NCI-H2227 treated with DMSO at 0.1 percent for 48 hours (cell line): ENCODE measurements at places on chromosomes 1 and 21.

DNA sequence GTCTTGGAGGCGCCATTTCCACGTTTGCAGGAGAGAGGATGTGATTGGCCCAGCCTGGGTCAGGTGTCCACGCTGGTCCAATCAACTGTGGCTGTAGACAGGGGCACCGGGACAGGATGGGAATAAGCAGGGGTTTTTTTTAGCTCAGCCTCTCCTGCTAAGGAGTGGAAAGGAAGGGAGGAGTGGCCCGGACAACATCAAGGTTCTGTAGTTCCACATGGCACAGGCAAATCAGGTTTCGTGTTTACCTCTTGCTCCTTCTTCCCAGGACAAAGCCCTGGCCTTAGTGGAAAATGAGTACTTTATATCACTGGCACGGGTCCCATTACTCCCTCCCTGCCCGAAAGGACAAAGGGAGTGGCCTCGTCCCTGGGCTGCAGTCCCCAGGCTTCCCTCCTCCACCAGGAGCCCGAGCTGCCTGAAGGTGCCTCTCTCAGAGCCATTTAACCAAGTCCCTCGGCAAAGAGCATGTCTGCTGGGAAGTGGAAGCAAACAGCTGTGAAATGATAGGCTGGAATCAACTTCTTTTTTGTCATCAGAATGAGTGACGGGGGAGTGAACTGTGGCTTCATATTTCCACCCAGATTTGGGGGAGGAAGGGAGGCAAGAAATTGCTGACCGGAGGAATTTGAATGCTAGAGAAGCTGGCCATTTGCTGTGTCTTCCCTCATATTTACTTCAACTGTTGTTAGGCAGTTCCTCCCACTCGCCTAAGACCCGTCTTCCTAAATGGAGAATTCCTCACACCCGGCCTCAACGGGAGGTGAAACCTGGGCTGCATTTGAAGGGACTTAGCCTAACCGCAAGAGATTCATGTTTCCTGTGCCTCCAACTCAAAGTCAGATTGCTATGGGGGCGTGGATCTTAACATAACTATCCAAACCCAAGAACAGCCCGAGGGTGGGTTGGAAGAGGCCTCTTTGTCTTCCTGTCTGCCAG is 84.9 kb upstream of the SLC44A3 start:
- no peak for DNase-seq

DNA sequence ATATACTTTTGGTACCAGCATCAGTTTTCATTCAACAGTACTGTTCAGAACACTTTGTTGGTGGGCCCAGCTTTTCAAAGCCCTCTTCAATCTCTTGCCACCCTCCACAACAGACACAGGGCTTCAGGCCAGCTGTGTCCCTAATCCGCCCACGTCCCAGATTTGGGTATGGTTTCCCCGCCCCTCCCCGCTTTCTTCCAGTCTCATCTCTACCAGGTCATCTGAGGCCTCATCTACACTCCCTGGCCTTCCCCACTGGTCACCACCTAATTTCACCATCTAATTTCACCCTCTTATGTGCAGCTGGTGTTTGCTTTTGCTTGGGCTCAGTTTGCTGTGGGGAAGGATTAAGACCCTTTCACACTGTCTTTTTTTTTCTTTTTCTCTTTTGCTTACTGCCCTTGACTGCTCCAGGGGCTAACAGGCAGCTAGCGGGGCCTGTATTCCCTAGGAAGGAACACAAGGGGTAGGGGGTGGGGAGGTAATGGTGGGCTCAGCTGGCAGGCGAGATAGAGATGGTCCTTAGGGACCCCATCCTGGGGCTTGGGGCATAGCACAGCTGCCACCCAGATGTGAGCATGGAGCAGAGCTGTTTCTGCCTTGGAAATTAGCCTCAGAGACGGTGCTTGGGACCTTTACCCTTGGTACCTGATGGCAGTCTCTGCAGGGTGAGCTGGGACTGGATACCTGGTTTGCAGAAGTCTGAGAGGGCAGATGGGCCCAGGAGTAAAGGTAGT is 3.8 kb upstream of the EPB41 start:
- DNase-seq, result peak; percentile 77

DNA sequence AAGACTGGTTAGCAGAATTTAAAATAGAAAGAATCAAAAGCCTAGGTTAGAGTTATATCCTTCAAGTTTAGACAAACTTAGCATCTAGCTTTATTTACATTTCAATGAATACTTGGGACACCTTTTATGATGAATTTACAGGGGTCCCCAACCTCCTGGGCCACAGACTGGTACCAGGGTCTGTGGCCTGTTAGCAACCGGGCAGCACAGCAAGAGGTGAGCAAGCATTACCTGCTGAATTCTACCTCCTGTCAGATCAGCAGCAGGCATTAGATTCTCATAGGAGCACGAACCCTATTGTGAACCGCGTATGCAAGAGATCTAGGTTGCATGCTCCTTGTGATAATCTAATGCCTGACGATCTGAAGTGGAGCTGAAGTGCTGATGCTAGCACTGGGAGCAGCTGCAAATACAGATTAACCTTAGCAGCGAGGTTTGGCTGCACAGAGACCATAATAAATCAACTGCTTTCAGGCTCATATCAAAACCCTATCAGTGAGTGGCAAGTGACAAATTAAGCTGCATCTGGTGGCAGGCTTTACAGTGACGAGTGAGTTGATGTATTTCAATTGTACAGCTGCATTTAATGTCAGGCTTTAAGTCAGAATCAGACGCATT is 82.0 kb downstream of the UCHL5 start:
- DNase-seq, result no peak

GRCh38 chr1:151443846-151444782 is 15.2 kb downstream of the POGZ start:
- peak; percentile 57 for DNase-seq

DNA sequence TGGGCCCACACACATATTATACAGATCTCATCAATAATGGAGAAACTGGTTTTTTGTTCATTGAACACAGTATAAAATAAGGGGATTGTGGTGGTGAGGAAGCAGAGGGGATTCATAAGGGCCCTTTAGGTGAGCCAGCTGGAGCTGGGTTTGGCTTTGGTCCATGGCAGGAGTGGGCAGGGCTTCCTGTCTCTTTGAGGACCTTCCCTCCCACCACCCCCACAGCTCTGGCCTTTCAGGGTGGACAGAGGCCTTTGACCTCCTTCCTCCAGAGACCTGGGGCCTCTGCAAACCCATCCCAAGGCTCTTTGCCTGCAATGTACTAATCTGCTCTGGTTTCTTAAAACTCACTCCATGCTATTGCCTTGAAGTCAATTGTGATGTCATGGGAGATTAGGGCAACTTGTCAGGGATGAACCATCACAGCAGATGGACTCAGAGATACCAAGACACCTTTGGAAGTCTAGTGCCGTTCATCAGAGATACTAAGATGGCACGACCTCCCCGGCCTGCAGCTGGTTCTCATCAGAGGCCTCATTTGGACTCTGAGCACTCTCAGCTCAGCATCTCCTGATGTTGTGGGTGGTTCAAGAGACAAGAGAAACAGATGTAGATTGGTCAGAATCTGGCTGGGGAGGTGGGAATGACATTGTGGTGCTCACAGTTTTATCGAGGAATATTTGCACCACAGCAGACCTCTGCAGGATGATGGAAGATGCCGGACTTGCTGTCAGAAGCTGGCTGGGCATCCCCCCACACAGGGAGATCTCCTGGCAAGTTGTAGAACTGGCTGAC is 37.9 kb downstream of the LHX4 start:
- no peak for DNase-seq

DNA sequence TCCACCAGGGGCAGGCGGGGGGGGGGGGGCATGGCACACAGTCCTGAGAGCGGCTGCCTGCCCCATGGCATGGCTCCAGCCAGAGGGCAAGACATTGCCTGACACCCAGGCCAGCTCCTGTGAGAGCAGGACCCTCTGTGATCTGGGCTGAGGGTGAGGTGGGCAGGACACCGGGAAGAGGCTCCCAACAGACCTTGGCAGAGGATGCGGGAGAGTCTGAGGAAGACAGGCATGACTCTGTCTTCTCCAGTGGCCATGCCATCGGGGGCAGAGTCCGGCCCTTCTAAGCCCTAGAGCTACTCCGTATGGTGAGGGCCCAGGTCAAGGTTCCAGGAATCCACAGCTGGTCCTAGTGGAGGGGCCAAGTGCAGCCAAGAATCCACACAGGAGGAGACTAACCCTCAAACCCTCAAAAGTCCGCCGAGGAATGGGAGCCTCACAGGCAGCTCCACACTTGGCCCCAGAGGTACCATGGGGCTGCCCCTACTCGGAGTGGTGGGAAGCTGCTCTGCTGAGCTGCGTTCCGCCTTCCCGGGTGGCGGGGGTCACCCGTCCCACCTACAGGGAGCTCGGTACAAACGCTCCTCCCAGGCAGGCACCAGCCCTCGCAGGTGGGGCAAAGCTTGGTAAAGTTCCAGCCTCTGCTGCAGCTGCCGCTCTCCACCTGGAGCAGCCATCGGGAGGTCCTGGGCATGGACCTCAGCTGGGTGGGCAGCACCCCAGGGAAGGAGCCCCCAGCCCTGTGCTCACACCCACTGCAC is 6.5 kb downstream of the ACTRT2 start:
- DNase-seq, result no peak

- DNase-seq, result no peak
Measured at GRCh38 chr1:174788981-174789380, 210.8 kb upstream of the CACYBP start.

DNA sequence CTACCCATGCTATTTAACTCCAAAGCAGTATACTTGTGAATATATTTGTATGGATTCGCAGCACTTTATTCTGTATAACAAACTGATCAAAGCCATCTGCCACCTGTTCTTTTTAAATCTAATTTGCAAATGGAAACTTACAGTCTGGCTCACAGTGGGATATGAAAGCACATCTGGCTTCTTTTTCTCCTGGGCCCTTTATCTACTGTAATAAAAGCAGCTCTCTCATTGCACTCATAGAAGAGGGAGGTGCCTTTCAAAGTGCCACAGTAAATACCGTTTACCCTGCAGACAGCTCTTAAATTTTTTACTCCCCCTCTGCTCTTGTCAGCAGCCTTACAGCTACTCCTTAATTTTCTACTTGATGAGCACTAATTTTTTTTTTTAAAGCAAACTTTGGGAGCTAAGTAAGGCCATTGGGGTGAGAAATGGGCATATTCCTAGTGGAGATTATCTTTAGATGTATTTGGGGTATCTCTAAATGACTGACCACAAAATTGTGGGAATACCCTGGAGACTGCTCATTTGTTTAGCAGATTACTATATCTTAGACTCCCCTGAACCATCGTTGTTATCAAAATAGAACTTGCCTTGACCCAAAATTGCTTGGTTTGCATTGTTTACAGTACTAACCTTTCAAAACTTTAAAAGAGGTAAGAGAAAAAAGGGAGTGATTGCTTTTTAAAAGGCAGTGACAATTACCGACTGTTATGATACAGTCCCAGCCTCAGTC is 110.1 kb downstream of the VPS13D start:
- peak; percentile 74 for DNase-seq

DNA sequence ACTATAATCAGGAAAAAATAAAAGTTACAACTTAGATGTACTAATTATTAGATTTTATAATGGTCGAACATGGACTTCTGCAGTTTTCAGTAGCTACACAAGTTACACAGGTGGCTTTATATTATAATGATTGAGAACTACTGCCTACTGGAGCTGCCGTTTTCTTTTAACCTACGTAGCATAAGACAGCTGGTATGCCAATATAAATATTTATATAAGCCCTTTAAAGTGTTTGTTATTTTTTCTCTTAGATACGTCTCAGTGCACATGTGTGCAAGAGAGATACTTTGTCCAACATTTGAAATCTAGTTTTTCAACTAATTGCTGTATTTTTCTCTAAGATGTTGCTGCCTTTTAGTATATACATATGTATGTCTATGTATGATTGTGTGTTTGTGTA is 42.4 kb downstream of the PDC start:
- DNase-seq, result no peak

GRCh38 chr1:6519935-6520671 is 28.6 kb upstream of the PLEKHG5 start:
- DNase-seq, result peak; percentile 86

DNA sequence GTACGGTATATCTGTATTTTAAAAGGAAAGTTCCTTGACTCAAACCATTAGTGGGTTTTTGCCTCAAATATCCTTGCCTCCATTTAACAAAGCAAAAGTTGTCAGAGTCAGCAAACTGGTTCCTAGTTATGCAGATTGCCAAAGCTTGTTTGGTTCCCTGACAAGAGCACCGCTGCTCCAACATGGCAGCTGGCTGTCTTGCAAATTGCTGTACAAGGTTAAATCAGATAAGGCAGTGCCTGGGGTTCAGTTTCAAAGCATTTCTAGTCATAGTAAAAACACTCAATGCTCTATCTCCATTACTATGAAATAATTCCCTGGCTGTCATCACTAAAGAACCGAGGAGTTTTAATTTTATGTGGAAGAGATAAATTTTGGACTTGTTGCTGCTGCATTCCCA is 11.3 kb upstream of the CFAP107 start:
- no peak for DNase-seq

DNA sequence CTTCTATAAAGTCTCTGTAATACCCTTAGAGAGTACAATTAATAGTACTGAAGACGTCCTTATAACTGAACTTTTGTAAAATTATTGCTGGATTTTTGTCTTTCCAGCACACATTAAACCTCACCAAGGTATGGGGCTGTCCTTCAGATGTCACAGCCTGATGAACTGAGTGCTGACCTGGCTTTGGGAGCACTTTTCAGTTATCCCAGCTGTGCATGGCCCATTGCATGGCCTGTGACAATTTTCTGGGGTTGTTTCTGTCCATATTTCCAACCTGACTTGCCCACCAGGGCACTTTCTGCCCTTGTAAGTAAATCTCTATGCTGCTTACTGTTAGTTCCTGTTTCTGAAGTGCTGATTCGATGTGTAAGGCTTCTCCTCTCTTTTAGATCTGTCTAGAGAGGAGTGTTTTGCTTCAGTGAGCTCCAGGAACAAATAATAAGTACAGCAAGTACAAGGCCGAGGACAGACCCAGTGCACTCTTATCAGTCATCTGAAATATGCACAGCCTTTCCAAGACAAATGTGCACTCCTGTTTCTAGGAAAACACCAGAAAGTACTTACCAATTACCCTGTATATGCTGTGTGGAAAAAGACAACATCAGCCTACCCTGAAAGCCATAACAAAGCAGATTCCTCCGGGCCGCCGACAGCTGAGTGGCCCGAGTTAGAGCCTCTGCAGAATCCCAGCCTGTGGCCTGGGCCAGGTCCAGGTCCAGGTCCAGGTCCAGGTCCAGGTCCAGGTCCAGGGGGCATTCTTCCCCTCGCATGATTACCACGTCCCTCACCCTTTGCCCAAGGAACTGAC is 121.7 kb downstream of the DHRS3 start:
- no peak for DNase-seq

DNA sequence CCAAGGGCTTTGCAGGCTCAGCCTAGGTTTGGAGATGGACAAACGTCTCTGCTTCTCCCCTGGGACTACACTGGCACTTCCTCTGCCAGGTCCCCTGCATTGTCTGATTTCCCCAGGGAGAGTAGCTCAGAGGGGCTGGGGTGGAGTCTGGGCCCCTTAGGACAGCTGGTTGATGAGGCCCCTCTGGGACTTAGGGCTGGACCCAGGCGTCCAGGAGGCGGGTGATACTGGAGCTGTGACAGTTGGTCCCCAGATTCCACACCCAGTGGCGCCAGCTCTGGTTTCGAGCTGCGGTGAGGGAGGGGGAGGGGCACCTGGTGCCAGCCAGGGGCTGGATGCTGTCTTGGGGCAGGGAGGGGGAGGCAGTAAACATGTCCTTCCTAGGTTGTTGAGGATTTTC is 7.4 kb upstream of the MEX3A start:
- no peak for DNase-seq
